ENCODE measurements at places on chromosomes 6 and 20.

GRCh38 chr20:51481341-51481914 lies 61.1 kb downstream of the NFATC2 start:
- DNase-seq = no peak

DNA sequence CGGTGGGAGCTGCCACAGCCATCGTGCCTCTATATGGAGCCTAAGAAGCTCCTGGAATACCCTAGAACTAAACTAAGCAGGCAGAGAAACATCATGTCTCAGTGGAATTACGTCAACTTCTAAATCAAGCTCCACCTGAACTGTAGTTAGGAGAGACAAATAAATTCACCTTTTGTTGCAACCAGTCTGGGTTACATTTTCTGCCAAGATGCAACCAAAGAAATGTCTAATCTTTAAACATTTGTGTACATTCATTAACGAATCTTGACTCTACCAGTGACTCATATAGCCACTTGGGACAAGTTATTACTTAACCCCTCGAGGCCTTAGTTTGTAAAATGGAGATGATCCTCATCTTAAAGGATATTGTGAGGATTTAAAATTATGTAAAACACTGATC lies 8.9 kb downstream of the PTPRK start:
- no peak for DNase-seq

- no peak for DNase-seq
These were observed 108.8 kb upstream of the SYNCRIP start for GRCh38 chr6:85751374-85752055.

DNA sequence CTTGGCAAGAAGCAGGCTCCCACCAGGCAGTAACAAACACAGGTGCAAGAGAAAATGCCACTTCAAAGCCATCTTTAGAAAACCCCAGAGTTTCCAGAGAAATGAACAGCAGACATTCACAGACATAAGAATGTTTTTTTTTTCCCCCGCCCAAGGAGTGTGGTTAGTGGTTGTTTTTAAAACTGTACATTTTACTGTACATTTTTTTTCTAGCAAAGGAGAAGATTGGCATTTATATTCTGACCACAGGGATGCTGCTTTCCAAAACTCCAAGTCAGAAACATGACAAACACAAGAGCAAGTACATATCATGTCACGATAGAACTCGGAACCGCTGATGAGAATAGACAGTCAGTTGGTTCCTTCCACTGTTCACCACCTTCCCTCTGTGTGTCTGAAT lies 197.9 kb downstream of the LRFN2 start:
- DNase-seq = no peak

Measured in KG1 (cell line).